ENCODE measurements at places on chromosomes 12 and 14.
A peak's percentile ranks its signal among the peaks of the same experiment; 100 is the strongest.

GRCh38 chr14:65650826-65651225 is 238.3 kb downstream of the FUT8 start:
- no peak for DNase-seq

- no peak for DNase-seq
Observed at GRCh38 chr14:90603841-90604240, 207.0 kb downstream of the CALM1 start.

DNA sequence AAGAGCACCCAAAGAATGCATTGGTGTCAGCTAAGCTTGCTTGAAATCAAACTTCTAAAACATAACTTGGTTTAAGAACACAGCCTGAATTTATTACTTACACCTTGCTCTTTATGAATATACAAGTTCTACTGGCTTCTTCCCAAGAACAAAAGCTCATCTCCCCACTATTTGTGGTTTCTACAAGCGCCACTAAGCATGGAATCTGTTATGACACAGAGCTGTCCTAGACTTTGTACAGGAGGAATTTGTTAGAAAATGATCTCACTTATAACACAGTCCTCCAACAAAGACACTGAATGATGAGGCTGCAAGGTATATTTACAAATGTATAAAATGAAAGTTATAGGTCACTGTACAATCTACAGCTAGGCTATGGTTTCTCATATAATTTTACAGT is 452.1 kb downstream of the BCAT1 start:
- peak; percentile 80 for DNase-seq

DNA sequence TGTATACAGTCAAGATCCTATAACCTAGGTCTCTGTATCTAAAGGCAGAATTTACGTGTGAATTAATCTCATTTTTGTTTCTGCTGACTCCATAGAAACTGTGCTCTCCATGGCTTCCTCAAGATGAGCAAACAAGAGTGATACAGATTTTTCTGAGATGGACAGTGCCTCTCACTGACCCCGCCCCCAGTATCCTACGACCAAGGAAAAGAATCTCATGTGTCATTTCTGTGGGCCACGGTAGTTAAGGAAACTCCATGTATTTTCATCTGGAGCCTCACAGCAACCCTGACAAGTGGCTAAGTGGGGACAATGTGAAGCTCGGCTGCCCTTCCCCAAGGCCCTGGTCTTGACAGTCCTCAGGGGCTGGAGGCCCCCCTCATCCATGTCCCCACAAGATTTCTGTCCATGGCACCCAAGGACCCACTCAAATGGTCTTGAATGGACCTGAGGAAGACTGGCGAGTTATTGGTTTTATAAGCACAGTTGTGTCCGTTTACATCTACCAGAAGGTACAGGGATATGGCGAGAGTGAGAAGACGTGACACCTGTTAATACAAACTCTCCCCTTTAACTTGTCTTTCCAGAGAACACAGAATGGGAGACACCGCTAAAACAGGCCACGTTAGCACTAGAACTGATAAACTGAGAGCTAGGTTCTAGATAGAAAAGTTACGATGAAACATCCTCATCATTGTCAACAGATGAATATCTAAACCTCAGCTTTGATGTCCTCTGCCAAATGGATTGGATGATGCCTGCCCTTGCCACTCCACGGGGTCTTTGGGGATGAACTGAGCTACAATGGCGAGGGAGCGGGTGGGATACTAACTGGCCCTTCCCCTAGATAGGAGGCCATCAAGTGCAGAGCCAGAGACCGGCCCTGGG is 108.4 kb upstream of the EGLN3 start:
- no peak for DNase-seq

GRCh38 chr12:75483431-75483830 is 2.9 kb downstream of the GLIPR1 start:
- no peak for DNase-seq

DNA sequence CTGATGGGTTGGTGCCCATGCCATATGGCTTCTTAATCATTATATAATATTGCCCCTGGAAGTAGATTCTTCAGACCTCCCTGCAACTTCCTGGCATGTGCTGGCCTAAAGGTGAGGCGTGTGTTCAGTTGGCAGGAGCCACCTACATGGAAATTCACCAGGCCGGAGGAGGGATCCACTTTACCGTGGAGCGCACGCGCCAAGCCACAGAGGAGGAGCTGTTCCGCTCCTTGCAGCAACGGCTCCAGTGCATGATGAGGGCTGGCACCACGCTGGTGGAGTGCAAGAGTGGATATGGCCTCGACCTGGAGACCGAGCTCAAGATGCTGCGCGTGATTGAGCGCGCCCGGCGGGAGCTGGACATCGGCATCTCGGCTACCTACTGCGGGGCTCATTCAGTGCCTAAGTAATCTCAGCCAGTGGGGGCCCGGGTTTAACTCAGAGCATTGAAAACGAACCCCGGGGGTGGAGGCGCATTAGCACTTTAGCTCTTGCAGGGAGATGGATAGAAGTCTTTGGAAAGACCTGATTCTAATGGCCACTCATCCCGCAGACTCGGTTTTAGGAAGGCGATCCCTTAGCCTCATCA is 13.5 kb downstream of the AMDHD1 start:
- no peak for DNase-seq

DNA sequence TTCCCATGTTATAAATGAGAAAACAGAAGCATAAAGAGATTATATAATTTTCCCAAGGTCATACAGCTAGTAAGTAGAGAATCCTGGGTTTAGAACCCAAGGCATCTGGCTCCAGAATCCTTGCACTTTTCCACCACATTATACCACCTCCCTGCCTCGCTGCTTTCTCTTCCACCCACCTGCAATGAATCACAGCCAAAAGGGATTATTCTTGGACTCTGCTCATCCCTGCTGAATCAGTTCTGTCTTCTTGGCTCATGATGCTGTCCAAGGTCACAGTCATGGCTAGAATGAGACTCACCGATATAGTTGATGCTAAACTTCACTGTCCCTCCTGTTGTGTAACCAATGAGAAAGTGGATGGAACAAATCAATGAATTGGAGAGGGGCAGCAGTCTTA is 356.6 kb downstream of the FUT8 start:
- no peak for DNase-seq

GRCh38 chr14:104507443-104507842 is 72.1 kb upstream of the C14orf180 start:
- no peak for DNase-seq

GRCh38 chr12:117590999-117591398 is 229.6 kb upstream of the NOS1 start:
- DNase-seq: no peak

- DNase-seq: peak; percentile 24
Observed at GRCh38 chr12:70317781-70318180, 48.3 kb upstream of the KCNMB4 start.

GRCh38 chr14:33402604-33403003 is 463.9 kb downstream of the NPAS3 start:
- DNase-seq: no peak

DNA sequence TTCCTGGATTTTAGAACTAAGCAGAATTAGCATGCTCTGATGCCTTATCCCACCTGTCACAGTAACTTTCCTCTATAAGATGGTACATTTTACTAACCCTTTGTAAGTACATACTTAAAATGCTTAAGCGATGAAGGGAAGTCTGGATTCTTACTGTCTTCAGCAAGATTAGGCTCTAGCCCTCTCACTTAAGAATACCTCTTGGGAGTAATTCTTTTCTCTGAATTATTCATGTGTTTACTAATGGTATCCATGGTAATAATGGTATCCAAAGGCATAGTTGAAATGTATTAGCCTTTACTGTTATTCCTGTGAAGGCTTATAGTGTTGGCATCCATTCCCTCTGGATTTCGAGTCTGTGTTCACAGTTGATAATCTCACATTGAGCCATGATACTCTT is 176.9 kb downstream of the MON2 start:
- DNase-seq: no peak

GRCh38 chr12:86647800-86648199 is 391.6 kb upstream of the MGAT4C start:
- DNase-seq: no peak

DNA sequence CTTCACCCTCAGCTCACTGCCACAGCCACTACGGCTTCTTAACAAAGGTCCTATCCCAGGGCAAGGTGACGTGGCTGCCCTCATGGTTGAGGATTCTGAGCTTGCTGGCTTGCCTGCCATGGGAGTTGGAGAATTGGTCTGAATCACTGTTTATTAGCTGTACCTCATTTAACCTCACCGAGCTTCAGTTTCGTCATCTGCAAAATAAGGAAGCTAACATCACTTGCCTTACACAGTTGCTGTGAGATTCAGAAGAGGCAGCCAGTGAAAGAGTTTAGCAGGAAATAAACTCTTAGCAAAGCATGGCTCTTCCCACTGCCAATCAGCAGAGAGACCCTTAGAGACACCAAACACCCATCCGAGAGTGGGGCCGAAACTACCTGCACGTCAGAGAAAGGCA is 90.1 kb upstream of the KCNA1 start:
- no peak for DNase-seq

DNA sequence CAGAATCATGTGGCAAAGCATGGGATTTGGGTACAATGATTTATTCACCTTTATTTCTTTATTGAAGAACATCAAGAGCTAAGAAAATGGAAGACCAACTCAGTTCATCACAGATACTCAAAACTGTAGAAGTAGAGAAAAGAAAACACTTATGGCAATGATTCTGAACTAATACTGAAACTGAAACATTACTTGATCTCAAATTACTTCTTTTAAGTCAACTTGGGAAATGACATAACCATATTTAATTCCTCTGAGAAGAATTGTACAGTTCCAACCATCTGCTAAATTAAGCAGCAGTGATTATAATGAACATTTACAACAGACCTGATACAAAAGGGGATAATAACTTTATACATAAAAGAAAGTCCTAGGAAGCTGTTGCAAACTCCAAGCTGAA is 466.5 kb downstream of the TMTC2 start:
- DNase-seq: no peak

- peak; percentile 31 for DNase-seq
Observed at GRCh38 chr12:19462406-19462805, 23.1 kb downstream of the AEBP2 start.

DNA sequence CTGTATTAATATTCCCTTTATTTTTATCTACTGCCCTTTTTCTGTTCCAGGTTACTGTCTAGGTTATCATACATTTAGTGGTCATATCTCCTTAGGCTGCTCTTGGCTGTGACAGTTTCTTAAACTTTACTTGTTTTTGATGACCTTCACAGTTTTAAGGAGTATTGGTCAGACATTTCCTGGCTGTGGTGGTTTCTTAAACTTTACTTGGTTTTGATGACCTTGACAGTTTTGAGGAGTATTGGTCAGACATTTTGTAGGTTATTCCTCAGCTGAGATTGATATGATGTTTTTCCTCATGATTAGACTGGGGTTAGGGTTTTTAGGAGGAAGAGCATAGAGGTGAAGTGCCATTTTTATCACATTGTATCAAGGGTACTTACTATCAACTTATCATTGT is 36.4 kb downstream of the CCDC91 start:
- DNase-seq: no peak

DNA sequence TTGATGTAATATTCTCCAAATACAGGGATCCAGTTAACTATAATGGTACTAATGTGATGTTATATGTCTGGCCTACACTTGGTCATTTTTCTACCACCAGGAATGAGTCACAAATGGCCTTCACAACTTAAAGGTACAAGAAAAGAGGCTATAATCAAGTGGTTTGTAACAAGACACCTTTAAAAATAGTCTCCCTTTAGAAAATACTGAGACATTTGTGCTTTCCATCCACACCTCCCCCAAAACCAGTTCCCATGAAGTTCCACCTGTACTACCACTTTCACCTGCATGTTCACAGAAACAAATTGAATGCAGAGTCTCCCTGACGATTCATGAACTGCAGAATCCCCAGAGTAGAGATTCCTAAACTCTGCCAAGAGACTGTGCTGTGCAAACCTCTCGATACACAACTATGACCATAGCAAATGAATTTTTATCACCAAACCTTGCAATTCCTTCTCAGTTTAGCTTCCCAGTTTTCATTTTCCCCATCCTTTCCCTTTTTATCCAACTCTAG is 6.0 kb downstream of the BTG1 start:
- DNase-seq: no peak

GRCh38 chr14:95044463-95045105 is 112.7 kb downstream of the DICER1 start:
- DNase-seq: no peak

DNA sequence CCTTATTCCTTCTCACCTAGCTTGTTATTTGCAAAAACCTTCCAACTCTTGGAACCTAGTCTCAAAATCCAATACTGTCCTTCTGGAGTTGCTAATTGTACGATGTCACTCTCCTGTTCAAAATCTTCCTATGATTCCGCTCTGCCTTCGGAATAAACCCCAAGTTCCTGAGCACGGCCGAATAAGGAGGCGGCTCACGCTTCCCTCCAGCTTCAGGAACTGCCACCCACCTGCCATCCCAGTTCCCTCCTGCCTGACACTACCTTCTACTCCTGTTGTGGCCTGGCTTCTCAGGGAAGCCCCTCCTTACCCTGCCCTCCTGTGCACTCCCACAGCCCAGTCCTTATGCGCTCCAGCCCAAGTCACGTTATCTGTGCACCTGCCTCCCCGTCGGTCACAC is 73.2 kb downstream of the SETD3 start:
- no peak for DNase-seq

- peak; percentile 58 for DNase-seq
Observed at GRCh38 chr14:92880851-92881250, 42.1 kb upstream of the CHGA start.

DNA sequence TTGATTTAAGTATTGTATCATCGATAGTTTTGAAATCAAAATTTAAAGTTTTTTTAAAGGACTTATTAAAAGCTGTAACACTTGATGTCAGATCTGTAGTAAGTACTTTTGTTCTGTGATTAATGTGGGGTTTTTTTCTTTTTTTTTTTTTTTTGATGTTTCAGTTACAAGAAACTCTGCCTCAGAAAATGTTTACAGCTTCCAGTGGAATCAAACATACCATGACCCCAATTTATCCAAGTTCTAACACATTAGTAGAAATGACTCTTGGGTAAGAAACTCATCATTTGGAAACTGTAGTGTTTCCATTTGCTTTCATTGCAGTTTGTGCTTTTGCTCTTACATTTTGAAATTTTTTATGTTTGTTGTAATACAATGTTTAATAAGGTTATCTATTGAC is 45.6 kb downstream of the TBK1 start:
- no peak for DNase-seq

- DNase-seq: peak; percentile 13
Observed at GRCh38 chr12:58703866-58704265, 216.4 kb downstream of the LRIG3 start.

DNA sequence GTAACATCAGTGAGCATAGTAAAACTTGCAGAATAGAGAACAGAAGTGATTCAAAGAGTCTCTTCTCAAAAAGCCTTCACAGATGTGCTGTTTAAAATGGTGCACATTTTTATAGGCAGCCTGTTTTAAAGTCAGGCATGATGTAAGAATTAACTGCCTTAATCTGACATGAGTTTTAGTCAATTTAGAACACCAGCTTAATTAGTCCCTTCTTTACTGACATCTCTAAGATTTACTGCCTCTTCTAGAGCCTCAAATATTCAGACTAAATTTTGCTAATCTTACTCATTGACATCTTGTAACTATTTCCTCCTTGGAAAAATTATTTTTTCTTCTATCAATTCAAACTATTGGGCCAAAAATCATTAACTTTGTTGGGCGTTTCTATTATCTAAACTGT is 782.5 kb downstream of the C12orf50 start:
- no peak for DNase-seq

GRCh38 chr12:6945613-6946012 is 1.8 kb downstream of the C12orf57 start:
- DNase-seq: no peak

- DNase-seq: peak; percentile 20
Observed at GRCh38 chr14:21846227-21846885, 172.7 kb upstream of the OR4E1 start.

GRCh38 chr12:60842181-60842580 is 1246.4 kb downstream of the SLC16A7 start:
- no peak for DNase-seq

Data from choroid plexus epithelial cell (primary cell).